ENCODE measurements at places on chromosomes 4 and X.
A peak's percentile ranks its signal among the peaks of the same experiment; 100 is the strongest.

GRCh38 chrX:21373637-21374162, 518 bp upstream of the CNKSR2 start:
- no peak for DNase-seq

GRCh38 chr4:2292646-2293108, 30.8 kb upstream of the MXD4 start:
- DNase-seq = no peak

DNA sequence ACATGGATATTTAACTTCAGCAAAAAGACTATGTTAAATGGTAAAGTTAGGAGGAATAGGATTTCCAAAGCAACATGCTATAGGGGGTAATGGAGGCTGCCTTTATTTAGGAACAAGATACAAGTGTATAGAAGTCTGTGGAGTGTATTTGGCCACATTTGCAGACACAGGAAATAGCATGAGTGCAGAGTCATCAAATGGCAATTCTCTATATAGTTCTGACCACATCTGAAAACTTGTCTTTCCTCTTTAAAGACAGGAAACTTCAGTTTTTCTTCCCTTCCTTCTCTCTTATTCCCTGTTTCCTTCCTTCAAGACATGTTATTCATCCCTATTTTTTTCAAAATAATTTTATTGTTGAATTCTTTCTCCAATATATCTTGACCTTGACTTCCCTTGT, 119.3 kb upstream of the PITX2 start:
- no peak for DNase-seq

GRCh38 chrX:135923353-135923752, 29.8 kb downstream of the SAGE1 start:
- no peak for DNase-seq

GRCh38 chrX:13009273-13009672, 34.4 kb downstream of the TMSB4X start:
- DNase-seq = no peak

DNA sequence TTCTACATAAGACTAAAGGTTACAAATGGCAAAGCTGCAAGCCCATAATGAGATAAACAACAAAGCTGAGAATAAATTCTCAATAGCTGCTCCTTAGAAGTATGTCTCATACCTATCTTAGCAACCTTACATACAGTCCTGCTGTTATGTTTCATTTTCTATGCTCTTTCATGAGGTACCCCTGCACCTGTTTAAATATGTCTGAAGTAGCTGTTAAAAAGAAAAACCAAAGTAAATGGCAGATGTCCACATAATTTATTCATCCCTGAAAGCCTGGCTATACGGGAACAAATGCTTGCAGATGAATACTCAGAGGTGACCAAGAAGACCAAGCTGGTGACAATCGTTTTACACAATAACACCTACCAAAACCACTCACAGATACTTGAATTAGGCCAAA, 22.5 kb downstream of the PPA2 start:
- DNase-seq = no peak

DNA sequence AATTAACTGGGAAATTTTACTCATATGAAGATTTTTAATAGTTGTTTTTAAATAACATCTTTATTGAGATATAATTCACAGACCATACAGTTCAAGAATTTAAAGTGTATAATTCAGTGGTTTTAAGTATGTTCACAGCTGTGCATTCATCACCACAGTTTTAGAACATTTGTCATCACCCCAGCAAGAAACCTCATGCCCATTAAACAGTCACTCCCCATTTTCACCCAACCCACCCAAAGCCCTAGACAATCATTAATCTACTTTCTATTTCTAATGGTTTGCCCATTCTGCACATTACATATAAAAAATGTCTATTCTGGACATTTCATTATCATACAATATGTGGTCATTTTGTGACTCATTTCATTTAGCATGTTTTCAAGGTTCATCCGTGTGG, 2.8 kb downstream of the UPRT start:
- no peak for DNase-seq

GRCh38 chr4:77184974-77185373, 28.0 kb downstream of the CCNG2 start:
- DNase-seq = no peak

- DNase-seq = no peak
Measured at GRCh38 chrX:45505214-45505613, 304.5 kb upstream of the DIPK2B start.

- DNase-seq = no peak
Measured at GRCh38 chr4:69467797-69468196, 27.9 kb downstream of the UGT2B4 start.

- no peak for DNase-seq
Measured at GRCh38 chrX:115332832-115333231, 43.3 kb downstream of the LUZP4 start.

GRCh38 chrX:151552743-151553142, 10.7 kb upstream of the PASD1 start:
- DNase-seq = no peak

- DNase-seq = no peak
Measured at GRCh38 chrX:115322375-115322774, 32.9 kb downstream of the LUZP4 start.

DNA sequence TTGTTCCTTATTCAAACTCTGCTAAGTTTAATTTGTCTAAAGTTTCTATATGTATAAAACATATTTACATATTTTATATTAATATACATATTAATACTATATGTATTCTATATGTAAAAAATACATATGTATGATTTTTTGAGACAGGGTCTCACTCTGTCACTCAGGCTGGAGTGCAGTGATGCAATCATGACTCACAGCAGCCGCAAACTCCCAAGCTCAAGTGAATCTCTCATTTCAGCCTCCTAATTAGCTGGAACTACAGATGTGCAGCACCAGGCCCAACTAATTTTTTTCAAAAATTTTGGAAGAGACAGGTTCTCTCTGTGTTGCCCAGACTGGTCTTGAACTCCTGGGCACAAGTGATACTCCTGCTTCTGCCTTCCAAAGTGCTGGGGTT, 684.9 kb downstream of the TRAM1L1 start:
- DNase-seq = no peak

- DNase-seq = no peak
Measured at GRCh38 chr4:54367059-54367458, 138.0 kb downstream of the PDGFRA start.

DNA sequence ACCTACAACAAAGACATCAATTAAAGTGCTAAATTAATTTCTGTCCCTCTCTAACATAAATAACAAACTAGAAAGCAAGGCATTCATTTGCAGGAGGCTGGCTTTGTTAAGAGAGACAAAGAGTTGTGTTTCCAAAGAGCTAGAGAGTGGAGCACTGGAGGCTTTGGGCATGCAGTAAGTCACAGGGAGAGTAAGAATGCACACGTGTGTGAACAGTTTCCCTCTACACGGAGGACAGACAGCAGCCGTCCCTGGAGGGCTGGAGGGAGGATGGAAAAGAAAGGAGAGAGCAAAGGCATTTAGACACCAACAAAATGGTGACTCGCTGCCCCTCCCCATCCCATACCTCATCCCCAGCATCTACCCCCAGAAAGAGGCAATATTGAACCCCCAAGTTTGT, 20.4 kb upstream of the DCHS2 start:
- DNase-seq = no peak

DNA sequence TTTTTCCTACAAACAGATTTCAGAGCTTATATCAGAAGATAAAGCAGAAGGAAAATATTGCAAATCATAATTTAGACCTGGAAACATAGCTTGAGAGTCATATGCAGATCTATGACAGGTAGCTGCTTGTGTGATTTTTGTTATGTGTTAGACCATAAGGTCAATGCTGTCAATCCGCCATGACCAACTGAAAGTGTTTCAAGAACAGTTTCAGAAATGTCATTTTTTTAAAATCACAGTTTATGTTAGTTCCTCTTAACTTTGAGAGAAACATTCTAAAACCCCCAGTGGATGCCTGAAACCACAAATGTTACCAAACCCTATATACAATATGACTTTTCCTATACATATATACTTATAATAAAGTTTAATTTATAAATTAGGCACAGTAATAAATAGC, 391.3 kb upstream of the FAM241A start:
- no peak for DNase-seq

GRCh38 chr4:54276641-54277430, 47.7 kb downstream of the PDGFRA start:
- DNase-seq = no peak

- DNase-seq = peak; percentile 39
Measured at GRCh38 chrX:19372170-19372546, 28.4 kb downstream of the PDHA1 start.

- DNase-seq = no peak
Measured at GRCh38 chr4:150325872-150326271, 247.6 kb downstream of the DCLK2 start.

- DNase-seq = no peak
Measured at GRCh38 chrX:41970419-41970818, 47.1 kb upstream of the CASK start.

GRCh38 chr4:80926891-80927290, 103.6 kb upstream of the BMP3 start:
- DNase-seq = no peak

- DNase-seq = no peak
Measured at GRCh38 chrX:44914532-44915198, 41.7 kb downstream of the KDM6A start.
